ENCODE measurements at places on chromosomes 3 and 15. TPM values are rescaled to one million over a fixed set of nuclear protein-coding genes. Genes with fewer than 3 reads are reported as not detected.

RASSF1 gene
- 12.6 TPM for total RNA-seq

GRCh38 chr3:68360492-68360891 lies 571.9 kb downstream of the TAFA4 start:
- DNase-seq, result no peak

- DNase-seq, result no peak
Observed at GRCh38 chr3:106231086-106231485, 362.3 kb upstream of the CBLB start.

GPR176 gene
- total RNA-seq, result 31.4 TPM

DNA sequence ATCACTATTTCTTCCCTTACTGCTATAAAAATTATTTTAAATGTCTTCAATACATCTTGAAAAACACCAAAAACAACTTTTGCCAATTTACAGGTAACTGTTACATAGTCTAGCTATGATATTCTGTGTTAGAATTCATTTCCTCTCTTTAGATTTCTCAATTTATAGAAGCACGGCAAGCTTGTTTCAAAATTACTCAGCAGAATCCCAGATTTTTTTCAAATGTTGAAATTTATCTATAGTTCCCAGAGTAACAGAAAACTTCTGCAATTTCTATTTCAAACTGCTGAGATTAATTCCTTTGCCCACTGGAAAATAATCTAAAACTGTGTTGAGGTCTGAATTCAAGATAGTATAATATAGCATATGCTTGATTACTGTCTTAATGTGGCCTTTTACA lies 41.2 kb downstream of the CCPG1 start:
- no peak for DNase-seq

DNA sequence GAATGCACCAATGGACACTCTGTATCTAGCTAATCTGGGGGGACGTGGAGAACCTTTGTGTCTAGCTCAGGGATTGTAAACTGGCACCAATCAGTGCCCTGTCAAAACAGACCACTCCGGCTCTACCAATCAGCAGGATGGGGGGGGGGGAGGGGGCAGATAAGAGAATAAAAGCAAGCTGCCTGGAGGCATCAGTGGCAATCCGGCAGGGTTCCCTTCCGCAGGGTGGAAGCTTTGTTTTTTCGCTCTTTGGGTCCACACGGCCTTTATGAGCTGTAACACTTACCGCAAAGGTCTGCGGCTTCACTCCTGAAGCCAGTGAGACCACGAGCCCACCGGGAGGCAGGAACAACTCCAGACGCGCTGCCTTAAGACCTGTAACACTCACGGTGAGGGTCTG lies 827.1 kb downstream of the PLOD2 start:
- DNase-seq, result no peak

EHHADH gene
- total RNA-seq, result 1.2 TPM

CKMT1B gene
- total RNA-seq, result 7.7 TPM

DNA sequence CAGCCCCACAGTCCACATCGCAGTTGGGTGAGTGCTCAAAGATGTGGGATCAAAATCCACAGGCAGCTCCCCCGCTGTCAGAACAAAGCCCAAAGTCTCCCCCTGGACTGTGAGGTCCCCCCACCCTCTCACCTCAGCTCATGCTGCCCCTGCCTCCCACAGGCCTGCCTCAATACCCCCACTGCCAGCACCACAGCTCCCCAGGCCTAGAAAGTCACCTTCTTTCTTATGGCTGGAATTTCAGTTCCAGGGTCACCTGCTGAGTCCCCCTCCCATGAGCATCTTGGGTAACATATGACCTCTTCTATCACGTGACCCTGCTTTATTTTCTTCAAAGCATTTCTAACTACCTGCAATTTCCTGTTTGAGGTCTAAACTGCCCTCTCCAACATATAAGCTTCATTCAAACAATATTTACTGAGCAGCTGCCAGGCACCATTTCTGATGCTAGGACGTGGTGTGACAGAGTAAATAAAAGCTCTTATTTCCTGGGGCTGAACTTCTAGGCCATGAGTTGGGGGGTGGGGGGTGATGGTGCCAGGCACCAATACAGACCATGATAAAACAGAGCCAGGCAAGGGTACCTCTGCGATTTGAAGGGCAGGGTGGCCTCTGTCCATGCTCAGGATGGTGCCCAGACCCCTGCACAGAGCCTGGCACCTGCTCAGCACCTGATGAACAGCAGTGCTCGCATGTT lies 2.4 kb upstream of the TMEM89 start:
- no peak for DNase-seq

RTP3 gene
- not detected for total RNA-seq

DNA sequence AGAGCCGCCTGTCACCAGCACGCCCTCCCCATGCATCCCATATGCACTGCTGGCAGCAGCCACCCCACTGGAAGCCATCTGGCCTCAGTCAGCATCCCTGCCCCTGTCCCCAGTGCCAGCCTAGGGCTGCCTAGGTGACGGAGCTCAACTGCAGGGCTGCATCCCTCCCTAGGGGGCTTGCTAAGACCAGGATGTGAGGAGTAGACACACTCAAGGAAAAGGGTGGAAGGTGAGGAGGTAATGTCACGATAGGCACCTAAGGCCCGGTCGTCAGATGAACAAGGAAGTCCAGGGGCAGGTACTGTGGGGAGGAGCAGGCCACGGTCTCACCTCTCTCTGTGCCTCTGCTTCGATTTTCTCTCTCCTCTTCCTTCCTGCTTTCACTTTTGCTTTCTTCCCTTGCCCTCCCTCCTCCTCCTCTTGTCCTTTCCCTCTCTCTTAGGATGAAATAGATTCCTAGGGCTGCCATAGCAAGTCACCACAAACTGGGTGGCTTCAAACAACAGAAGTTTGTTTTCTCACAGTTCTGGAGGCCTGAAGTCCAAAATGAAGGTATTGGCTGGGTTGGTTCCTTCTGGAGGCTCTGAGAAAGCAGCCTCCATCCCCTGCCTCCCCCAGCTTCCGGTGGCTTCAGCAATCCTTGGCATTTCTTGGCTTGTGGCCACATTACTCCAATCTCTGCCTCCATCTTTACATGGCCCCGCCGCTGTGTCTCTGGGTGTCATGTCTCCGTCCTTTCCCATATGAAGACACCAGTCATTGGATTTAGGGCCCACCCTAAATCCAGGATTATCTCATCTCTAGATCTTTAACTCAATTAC lies 298.3 kb downstream of the SHQ1 start:
- DNase-seq, result no peak

- DNase-seq, result no peak
Observed at GRCh38 chr15:90489944-90490343, 39.8 kb upstream of the CRTC3 start.

DNA sequence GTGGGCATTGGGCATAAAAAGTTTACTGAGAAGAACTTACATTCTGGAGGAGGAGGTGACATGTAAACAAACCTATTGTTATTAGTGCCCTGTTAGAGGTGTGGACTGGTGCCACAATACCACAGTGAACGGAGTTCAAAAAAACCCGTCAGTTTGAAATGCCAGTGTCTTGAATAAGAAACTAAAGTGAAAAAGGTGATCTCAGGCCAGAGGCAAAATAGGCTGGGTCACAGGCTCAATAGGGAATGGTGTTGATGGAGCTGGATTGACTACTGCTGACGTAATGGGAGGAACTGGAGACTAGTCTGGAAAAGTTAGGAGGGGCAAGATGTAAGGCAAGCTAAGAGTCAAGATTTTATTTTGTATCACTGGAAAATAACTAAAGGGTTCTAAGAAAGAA lies 1.6 kb upstream of the DCBLD2 start:
- no peak for DNase-seq

CSPG5 gene
- total RNA-seq, result 115 TPM

CACNA2D3 gene
- 30.6 TPM for total RNA-seq

GPR160 gene
- total RNA-seq, result 2.9 TPM

KNG1 gene
- total RNA-seq, result not detected

DNA sequence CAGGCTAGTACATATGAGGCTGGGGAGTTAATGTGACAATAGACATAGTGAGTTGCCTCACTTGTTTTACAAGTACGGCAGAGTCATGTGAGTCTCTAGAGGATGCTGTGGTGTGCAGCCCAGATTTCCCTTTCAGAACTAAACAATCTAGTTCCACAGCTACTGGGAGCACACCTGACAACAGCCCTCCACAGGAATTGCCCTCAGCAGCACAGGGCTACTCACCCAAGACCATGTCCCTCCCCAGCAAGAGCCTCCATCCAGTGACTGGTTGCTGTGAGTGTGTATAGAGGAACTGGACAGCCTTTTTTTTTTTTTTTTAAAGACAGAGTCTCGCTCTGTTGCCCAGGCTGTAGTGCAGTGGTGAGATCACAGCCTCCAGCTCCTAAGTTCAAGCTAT lies 40.2 kb upstream of the UBE2E2 start:
- no peak for DNase-seq

Measured in frontal cortex (tissue), 4 donors.